Activated CD8-positive, alpha-beta memory T cell treated with anti-CD3 and anti-CD28 coated beads, Interleukin-2, amount 50 U/mL, for 48 hours (primary cell): ENCODE measurements at places on chromosomes 7 and 10.

DNA sequence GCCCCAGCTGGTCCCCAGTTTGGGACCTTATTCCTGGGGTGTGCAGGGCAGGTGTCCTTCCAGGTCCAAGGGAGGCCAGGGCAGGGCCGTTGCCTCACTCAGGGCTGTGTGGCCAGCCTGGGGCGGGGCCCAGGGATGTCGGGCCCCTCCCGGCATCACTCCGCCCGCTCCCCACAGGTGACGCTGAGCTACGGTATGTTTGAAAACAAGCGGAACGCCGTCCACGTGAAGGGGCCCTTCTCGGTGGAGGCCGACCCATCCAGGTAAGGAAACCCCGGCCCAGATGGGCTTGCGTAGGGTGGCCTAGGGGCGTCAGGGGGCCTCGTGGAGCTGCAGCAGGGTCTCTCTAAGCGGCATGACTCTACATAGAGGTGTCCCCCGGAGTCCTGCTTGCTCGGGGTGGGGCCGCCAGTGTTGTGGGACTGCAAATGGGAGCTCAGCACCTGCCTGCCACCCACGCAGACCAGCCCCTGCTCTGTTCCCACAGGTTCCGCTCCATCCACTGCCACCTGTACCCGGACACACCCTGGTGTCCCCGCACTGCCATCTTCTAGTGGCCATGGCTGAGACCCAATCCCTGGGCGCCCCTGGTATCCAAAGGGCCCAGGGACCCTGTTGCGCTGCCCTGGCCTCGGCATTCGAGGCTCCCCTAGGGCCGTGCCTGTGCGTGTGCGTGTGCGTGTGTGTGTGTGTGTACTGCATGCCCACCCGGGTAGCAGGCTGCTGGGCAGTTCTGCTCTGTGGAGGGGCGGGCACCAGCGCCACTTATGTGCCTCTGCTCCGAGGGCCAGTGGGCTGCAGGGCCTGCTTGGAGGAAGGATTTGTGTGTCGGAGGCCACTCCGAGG, 7.3 kb downstream of the LFNG start:
- DNase-seq, result no peak

DNA sequence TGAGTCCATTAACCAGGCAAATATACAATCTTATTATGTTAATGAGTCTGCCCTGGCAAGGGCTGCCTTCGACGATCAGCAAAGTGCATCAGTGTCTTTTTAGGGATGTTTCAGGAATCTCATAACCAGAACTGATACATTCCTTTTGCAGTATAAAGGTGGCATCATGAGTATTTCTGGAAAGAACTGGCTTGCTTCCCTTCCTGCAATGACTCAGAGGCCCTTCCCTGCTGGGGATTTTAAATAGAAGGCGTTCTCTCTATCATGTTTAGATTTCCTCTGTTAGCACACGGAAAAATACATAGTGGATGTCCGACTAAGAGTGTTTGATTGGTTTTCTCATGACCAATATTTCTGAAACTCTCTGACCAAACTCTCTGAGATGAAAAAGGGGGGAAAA, 1.8 kb downstream of the NPS start:
- DNase-seq, result no peak

DNA sequence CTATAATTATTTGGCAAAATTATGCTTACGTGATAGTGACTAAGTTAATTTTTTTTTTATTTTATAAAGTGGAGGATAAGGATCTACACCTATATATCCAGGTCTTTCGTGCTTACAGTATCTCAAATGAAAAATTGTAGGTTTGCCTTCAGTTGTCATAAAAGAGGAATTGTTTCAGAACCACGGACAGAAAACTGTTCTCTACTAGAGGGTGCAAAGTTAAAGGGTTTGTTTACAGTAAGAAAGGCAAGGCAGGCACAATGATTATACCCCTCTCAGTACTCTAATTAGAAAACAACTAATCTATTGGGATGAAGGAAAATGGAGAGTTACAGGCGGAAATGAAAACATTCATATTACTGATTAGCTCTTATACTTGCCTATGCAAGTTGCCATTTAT, 1.5 kb downstream of the PCLO start:
- no peak for DNase-seq

DNA sequence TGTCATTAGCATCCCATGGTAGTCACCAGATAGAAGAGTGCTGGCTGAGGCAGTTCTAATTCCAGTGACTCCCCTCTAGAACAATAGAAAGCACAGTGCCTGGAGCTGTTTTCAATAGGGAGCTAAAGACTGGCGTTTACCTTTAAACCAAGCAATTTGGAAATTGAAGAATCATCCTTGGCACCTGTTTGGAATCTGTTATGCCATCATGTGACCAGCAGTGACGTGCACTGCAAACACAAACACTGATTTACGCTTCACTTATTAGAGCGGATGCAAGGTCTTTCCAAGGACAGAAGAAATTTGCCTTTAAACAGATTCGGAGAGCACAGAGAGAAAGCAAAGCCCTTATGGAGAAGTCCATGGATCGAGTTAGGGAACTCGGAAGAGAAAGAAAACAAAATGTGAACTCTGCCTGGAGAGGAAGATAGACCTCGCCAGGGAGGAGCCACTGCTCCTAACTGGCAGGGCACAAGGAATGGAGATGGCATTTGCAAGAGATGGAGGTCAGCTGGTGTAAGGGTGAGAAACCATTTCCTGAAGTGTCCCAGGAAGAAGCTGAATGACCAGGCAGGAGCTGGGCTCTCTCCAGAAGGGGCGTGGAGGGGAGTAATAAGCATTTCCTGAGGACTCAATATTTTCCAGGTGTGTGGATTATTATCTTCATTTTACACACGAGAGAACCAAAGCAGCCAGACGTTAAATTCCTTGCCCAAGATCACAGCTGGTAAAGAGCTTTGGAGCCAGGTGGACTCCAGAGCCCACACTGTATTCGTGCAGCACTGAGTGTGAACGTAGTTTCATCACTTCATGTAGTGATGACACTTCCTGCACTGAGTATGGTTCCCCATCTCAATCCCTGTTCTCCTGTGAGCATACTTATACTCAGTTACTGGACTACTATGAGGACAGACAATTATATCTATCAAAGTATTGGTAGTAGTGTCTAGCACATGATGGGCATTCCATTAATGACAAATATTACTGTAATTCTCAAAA, 97.7 kb downstream of the CUBN start:
- no peak for DNase-seq

- no peak for DNase-seq
Observed at GRCh38 chr7:155071121-155071651, 1.1 kb downstream of the HTR5A start.

DNA sequence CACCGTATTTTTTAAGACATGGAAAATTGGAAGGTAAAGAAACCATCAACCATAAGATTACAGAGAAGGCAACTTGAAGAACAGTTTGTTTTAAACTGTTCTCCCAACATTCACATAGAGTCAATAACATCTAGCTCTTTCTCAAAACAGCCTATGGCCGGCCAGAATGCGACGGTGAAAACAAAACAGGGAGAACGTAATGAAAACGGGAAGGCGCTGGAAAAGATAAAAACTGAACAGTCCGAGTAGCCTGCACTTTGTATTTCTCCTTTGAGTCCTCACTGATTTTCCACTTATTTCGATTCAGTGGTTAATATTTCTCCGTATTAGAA, 637 bp downstream of the MICU1 start:
- DNase-seq, result no peak
